ENCODE measurements at places on chromosomes 12 and 14.

GRCh38 chr12:94460616-94460959 is 921 bp upstream of the CEP83 start:
- no peak for DNase-seq

GRCh38 chr14:89600950-89601826 is 184.2 kb upstream of the FOXN3 start:
- peak; percentile 66 for DNase-seq

GRCh38 chr12:96073346-96074330 is 38.3 kb upstream of the LTA4H start:
- DNase-seq = no peak

GRCh38 chr12:67981287-67982162 is 7.7 kb upstream of the IFNG-AS1 start:
- peak; percentile 86 for DNase-seq

DNA sequence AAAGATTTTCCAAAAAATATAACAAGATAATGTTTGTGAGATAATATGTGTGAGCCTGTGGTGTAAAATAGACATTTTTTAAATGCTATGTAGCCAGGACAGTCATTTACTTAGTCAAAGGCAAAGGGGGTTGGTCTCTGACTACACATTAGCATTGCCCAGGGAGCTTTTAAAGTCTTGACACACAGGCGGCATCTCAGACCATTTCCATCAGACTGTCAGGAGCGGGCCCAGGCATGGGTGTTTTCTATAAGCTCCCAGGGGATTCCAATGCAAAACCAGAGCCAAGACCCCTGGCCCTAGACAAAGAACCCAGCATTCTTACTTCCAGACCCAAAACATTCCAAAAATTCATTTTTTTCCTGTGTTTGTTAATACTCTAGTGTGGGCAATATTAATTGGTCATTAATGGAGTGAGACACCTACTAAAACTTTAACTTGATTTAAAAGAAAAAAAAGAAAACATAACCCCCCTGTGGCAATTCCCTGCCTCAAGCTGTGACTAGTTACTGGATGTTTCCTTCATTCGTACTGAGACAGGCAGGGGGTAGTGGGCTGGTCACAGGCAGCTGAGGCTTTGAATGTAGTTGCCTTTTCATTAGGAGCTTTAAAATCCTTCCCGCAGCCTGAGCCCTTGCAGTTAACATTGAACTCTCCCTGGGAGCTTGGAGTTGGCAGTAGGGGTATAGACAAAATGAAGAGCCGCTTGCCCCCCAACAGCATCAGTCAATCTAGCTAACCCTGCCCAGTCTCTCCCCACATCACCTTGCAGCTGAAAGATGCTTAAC is 103.7 kb downstream of the CMKLR1 start:
- DNase-seq = no peak

DNA sequence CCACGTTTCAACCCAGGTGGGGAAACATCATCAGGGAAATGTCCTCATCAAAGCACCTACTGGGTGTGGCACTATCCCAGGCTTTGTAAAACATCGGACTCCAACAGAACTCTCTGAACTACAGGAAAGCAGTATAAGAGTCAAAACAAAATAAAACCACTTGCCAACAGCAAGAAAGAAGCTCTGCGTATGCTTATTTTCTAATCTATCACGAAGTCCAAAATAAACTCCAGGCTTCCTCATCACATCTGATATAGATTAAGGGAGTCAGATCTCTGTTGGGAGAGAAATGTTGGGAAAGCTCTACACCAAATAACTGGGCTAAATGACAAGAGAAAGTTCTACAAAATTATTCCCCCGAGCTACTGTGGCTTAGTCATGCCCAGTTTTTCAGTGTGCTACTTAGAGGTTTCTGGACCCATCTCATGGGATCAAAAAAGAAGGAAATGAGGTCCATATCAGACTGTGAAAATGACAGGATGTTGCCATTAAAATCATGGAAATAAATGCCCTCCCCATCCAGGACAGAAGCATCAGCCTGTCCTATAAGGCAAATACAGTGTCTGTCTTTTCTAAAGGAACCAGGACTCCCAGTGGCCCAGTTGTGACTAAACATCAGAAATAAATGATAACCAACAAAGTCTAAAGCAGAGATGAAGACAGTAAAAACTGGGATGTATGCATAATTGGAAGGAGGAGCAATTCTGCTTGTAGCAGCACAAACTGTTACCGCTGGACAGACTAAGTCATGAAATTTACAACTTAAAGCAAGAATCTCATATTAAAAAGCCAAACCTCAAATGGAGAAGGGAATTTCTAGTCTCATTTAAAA is 149.5 kb downstream of the STXBP6 start:
- no peak for DNase-seq

GRCh38 chr14:105537580-105538474 is 11.4 kb downstream of the TMEM121 start:
- DNase-seq = no peak

GRCh38 chr14:97010491-97011160 is 213.4 kb downstream of the VRK1 start:
- no peak for DNase-seq

DNA sequence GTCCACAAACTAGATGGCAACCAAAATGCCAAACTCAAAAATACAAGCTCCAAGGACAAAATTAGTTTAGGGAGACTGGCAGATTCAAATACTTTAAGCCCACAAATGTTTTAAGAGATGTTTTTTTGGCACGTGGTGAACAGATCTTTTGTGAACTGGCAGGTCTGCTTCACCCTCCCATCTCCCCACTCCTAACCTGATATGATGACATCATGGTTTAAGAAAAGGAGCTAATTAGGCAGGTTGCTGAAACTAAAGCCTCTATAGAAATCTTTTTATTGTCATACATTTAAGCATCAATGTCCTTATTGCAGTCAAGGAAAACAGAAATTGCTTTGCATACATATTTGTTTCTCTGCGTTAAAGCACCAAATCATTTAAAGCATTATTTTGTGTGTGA is 5.8 kb downstream of the LRIG3 start:
- DNase-seq = no peak

DNA sequence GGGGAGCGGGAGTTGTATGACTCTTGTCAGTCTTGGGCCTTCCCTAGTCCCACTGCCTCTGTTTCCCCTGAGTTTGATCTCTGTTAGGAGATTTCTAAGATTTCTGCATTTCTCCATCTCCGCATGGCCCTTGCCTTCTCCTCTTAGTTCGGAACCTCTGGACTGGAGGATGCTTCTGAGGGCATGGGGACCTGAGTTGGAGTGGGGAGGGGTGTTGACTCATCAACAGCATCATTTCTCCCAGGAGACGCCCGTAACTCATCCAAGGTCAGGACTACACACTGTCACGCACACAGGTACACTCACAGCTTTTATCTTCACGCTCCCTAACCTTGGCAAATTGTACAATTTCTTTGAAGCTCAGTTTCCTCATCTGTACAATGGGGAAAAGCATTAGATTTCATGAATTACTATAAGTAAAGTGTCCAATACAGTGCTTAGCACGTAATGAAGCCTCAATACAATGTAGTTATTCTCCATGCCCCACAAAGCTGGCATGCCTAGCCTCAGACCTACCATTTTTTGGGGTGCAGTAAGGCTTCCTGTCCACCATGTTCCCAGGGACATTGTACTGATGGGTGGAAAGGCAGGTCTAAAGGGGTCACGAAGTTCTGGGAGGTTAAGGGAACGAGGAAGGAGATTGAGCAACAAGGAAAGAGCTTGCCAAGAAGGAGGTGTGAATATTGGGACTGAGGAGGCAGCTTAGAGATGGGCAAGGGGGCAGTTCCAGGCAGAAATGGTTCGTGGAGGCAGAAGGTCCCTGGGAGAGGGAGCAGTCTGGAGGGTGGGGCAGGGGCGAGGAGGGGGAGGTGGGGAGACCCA is 600 bp upstream of the LAG3 start:
- DNase-seq = no peak

DNA sequence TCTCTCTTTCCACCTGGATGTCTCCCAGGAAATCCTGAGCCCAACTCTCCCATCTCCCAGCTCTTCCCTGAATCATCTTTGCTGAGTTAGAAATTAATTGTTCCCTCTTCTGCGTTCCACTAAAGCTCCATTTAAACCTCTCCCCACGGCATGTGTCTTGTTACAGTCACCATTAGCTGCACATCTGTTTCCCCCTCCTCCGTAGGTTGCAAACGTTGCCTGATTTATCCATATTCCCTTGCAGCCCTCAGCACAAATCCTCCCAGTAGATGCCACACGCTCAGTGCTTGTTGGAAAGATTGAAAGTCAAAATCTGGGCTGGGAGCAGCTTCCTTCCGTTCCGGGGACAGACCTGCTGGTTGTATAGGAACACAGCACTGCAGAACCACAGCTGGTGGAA is 90.4 kb downstream of the SLC24A4 start:
- no peak for DNase-seq

GRCh38 chr14:75987201-75987970 is 1.8 kb downstream of the IFT43 start:
- DNase-seq = no peak

DNA sequence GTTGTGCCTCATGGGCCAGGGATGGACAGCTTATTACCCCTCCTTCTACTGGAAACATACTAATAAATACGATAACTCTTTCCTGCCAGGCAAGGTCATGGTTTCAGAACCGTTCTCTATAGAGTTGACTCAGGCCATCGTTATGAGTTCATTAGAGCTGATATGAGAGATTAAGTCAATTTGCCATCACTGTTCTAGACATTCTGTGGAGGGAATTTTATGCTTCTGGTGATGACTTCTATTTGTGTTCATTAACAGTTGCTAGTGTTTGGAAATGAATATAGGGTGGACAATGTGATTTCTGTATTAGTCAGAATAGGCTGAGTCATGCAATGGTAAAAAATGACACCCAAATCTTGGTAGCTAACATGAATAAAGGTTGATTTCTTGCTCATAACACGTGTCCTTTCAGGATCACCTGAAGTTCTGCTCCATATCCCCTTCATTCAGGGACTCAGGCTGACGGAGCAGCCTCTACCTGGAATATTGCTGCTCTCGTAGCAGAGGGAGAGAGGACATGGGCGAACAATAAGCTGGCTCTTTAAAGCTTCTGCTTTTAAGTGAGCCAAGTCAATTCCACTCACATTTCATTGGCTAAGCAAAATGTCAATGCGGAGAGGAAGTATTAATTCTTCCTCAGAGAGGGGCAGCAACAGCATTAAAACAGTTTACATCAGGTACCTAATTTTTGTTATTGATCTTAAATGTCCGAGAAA is 18.5 kb upstream of the TBPL2 start:
- no peak for DNase-seq

- DNase-seq = no peak
Observed at GRCh38 chr14:43914041-43914693, 592.9 kb downstream of the FSCB start.

- DNase-seq = no peak
Observed at GRCh38 chr12:46562625-46563225, 190.2 kb upstream of the SLC38A2 start.

DNA sequence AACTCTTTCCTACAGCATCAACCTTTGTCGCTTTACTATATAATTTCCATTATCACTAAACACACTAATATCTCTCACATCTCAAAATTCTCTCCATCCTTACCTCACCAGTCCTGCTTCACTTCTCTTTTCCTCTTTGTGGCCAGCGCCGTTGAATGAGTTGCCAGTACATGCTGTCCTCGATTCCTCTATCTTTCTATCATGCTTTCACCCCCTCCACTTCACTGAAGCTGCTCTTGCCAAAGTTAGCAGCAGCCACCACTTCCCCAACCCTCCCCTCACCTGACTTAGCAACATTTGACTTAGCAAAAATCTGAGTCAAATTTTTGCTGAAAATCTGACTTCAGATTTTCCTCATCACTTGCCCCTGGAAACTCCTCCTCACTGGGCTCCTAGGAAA is 210.4 kb downstream of the ANO6 start:
- DNase-seq = no peak

DNA sequence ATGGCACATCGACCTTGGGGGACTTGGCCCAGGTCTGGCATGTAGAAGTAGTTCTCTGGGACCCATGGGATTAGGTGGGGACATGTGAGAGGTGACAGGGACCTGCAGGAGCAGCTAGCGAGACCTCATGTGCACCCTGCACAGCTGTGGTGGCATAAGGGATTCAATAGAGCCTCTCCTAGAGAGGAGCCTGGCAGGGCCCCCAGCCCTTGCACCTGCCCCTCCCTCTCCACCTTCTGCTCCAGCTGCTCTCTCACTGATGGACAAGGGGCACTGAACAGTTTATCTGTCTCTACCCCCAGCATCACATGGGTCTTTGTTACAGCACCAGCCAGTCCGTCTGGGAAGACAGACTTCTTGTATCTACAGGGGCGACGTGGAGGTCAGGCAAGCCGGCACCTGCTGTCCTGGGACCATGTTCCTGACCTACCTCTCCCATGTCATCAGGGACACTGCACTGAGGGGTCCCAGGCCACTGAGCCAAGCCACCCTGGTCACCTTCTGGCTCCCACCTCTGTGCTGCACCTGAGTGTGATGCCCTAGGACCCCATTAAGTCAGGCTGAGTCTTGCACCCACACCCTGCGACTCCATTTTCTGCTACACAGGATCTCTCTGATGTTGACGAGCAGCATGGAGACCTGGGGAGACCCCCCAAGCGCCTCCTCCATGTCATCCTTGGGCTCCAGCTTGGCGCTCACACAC is 32.6 kb downstream of the DDX11 start:
- no peak for DNase-seq

DNA sequence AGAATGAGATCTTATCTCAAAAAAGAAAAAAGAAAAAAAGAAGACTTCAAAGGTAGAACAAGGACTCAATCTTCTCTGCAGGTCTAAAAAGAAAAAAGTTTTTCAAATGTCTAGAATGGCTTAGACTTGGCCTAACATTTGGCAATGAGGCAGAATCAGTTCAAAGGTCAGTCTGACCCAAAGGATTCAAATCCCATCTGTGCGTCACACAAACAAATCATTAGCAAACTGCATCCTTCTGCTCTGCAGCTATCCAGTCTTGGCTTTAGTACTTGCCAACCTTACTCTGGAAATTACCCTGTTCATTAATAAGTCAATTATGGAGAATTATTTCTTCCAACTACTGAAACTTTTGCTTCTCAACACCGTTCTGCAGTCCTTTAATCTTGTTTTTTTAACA is 3.1 kb downstream of the YAF2 start:
- no peak for DNase-seq

GRCh38 chr12:41274643-41275042 is 86.5 kb downstream of the PDZRN4 start:
- no peak for DNase-seq

DNA sequence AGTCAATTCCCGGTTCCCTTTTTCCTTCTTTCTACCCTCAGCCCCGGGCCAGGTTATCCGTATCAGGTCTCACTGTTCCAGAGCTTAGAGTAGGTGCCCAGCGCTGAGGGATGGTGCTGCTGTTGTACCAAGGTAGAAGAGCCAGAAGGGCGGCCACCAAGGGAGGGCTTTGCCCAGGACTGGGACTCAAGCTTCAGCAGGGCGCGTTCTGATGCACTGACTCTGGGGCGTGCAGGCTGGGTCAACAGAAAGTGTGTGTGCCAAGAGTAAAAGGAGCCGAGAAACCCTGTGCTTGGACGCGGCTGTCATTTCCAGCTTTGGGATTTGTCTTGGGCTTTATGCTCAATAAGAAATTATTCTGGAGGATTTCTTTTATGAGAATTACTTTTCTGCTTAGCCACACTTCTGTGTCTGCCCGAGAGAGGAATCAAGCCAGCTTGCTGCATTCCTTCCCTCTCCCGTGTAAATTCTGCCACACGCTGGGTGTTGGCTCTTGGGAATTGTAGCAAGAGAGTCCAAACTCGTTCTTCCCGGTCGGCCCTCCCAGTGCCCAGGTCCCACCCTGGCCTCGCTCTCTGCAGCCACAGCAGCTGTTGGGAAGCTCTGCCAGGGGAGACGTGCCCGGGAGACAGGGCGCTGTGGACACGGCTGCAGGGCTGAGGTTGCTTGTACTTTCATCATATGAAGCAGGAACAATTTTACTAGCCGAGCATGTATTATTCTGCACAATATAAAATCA is 98.0 kb downstream of the FBXL14 start:
- no peak for DNase-seq

- DNase-seq = no peak
Observed at GRCh38 chr12:50442178-50442908, 41.7 kb downstream of the LARP4 start.
